ENCODE measurements at places on chromosomes 4 and X.

DNA sequence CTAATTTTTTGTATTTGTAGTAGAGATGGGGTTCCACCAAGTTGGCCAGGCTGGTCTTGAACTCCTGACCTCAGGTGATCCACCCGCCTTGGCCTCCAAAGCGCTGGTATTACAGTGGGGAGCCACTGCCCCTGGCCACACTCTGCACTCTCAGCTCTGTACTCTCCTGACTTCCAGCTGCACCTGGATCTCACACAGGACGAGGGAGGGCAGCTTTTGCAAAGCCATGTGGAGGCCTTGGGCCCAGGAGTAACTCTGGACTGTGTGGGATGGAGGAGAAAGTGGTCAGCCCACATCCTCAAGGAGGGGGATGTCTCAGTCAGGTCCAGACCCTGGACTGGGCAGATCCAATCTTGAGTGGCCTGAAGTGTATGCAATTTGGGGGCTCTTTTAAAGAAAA, 23.0 kb downstream of the NAT8L start:
- no peak for DNase-seq

DNA sequence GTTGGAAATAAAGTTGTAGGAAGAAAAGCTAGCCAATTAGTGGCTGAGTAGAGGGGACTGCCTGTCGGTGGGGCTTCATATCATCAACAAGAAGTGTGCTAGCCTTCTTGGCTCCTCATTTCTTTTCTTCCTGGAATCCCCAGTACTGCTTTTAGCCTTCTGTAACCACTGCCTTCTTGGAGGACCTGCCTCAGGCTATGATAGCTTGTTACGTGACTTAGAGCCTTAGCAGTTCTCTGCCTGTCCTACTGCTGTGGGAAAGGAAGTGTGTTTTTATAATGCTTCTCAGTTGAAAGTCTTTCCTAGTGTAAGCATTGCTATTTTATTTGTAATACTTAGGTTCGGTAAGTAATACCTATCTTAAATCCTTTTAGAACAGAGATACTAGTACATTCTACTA, 61.9 kb downstream of the LARP1B start:
- DNase-seq, result no peak

DNA sequence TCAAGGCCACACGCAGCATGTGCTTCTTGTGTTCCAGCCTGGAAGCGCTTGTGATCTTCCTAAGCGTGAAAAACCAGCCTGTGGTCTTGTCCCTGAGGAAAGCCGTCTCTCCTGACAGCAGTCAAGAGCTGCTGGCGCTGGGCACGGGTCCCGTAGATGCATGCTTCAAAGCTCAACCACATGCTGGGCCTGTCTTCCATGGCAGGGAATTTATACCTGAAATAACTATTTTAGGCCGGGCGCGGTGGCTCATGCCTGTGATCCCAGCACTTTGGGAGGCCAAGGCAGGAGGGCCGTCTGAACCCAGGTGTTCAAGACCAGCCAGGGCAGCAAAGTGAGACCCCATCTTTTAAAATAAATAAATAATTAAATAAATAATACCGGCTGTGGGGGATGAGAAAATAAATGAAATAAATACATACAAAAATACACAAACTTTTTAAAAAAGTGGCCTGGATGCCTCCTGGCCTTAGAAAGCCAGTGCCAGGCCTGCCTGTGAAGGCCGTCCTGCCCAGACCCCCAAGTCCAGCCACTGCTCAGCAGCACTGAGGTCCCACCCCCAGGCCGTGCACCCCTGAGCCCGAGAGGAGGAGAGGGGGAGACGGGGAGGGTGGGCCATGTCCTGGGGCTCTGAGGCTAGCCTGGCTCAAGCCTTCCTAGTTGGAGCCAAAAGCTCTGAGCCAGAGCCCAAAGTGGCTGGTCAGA, 10.4 kb downstream of the LRPAP1 start:
- no peak for DNase-seq

GRCh38 chr4:121824171-121824527, 466 bp upstream of the CCNA2 start:
- no peak for DNase-seq

DNA sequence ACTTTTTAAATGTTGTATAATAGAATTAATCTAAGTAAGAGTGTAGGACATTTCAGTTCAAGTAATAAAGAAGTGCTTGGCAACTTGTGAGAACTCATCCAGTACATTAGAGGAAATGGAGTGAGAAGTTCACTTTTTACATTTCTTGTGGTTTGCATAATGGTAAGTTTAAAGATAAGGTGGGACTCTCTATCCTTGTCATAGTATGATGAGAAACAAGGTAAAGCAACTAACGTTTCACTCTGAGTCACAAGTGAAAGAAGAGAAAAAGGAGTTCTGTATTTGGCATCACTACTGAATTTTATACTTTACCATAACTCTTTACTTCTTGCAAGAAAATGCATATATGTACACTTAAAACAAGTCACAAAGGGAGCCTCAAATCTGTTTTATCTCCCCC, 219.4 kb downstream of the SLC4A4 start:
- DNase-seq, result no peak

DNA sequence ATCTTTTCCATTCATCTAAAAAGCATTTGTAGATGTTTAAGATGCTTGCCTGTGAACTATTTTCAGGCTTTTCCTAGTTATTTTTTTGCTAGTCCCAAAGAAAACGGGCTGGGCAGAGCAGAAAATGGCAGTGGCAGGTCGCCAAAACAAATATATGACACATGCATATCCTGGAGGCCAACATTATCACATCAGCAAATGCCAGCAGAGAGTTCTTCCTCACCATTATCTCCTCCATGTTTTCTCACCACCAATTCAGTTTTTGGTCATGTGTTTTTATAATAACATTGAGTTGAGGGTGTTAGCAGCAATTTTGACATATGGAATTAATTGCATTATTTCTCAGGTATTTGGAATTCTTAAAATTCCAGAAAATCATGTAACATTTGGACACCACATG, 97.9 kb upstream of the EOLA2 start:
- no peak for DNase-seq

DNA sequence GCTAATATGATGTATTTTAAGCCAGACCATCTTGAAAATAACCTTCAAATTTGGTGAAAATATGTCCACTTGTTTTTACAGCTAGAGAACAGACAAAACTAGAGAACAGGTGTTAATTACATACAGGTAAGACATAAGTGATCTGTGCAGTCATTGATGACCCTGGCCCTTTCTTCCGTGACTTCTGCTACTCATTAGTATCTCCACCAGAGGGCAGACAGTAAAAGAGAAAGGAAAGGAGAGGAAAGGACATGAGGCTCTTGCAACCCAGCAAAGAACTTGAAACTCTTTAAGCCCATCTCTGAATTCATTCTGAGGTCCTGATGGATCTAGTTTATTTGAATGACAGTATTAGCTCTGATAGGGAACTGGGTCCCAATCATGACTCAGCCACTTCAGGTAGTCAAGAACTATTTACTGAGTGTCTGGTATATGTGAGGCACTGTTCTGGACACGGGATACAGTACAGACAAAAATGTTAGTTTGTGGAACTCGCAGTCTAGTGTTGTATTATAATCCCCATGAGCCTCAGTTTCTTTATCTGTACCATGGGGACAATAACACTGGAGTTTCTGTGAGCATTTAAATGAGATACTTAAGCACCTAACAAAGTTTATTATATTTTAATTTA, 121.0 kb upstream of the TEX13D start:
- peak; percentile 23 for DNase-seq

DNA sequence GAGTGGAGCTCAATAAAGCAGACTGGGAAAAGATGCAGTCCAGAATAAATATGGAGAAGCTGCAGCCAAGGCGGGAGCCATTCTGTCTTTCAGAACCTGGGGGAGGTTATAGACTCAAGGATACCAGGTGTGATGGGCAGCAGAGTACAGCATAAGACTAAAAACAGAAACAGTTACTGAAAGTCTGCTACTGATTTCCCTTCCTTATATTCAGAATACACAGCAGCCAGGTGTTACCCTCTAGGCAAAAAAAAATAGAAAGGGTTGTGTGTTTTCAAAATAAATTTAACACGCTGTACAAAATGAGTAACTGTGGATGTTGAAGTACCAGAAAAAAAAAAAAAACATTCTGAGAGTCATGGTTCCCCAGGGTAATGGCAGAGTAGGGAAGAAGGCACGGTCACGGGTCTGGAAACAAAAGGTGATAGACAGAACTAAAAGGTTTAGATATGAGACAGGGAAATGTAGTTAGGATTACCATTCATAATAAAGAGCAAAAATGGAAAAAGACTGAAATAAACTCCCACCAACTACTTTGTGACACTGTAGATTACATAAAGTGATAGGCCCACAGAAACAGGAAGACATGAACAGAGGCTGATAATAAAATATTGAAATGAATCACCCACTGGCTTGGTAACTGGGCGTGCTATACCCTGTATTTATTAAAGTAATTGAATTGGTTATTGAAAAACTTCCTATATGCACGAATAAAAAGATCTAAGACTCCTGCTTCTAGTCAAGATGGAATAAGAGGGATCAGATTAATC, 10.8 kb upstream of the HHIP start:
- no peak for DNase-seq

DNA sequence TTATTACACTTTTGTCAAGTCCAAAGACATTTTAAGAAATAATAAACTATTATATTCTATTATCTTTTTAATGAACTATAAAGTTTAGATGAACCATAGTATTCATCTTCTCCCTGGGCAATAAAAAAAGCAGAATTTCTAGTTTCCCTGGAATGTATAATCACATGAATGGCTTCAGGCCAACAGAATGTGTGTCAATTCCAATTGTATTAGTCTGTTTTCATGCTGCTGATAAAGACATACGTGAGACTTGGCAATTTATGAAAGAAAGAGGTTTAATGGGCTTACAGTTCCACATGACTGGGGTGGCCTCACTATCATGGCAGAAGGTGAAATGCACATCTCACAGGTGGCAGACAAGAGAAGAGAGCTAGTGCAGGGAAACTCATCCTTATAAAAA, 70.7 kb upstream of the ANXA10 start:
- DNase-seq, result no peak

GRCh38 chr4:186249785-186250754, 15.9 kb upstream of the F11 start:
- DNase-seq, result no peak

- DNase-seq, result no peak
These were observed 111.3 kb downstream of the PCDH18 start for GRCh38 chr4:137420901-137421396.

DNA sequence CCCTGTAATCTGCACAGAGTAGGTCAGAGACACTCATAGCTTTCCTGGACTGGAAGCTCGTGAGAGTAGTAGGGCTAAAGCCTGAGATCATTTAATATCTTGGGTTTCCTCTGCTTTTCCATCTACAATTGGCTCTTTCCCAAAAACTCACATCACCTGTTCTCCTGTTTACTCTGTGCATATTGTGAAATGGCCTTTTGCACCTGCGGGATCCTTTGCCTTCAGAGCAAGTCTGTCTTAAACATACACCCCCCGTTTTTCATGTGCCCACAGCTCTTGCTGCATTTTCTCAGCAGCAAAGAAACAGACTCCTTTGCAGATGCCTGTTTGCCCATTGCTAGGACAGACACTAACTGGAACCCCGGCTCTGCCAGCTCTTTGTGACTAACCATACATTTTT, 608.3 kb upstream of the PCDH10 start:
- DNase-seq, result no peak

DNA sequence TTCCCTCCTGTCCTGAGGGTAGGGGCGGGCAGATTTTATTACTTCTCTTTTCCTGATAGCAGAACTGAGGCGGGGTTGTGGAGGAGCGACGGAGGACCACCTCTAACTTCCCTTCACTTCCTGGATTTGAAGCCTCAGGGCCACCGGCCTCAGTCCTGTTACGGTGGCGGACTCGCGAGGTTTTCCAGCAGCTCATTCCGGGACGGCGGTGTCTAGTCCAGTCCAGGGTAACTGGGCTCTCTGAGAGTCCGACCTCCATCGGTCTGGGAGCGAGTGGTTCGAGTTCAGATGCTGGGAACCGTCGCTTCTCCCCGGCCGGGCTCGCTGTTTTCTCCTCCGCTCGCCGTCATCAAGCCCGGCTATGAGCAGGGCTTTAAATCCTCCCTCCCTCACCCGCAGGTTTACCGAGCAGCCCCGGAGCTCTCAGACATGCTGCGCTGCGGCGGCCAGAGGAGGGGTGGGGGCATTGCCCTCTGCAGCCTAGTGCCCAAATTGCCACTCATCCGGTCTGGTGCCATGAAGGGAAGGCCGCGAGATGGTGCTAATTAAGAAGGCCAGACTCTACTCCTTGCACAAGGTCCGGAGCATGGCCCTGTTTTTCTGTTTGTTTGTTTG, 23.3 kb downstream of the HAND2 start:
- no peak for DNase-seq

GRCh38 chr4:109414938-109415337, 18.7 kb upstream of the SEC24B start:
- no peak for DNase-seq

All from Ammon's horn (tissue), 1 donor.